NCI-H1436 treated with DMSO at 0.1 percent for 48 hours (cell line): ENCODE measurements at places on chromosomes 11 and 22.

- no peak for DNase-seq
Observed at GRCh38 chr11:106331176-106331575, 253.7 kb downstream of the AASDHPPT start.

GRCh38 chr11:130244848-130245247 is 69.9 kb downstream of the ZBTB44 start:
- no peak for DNase-seq

DNA sequence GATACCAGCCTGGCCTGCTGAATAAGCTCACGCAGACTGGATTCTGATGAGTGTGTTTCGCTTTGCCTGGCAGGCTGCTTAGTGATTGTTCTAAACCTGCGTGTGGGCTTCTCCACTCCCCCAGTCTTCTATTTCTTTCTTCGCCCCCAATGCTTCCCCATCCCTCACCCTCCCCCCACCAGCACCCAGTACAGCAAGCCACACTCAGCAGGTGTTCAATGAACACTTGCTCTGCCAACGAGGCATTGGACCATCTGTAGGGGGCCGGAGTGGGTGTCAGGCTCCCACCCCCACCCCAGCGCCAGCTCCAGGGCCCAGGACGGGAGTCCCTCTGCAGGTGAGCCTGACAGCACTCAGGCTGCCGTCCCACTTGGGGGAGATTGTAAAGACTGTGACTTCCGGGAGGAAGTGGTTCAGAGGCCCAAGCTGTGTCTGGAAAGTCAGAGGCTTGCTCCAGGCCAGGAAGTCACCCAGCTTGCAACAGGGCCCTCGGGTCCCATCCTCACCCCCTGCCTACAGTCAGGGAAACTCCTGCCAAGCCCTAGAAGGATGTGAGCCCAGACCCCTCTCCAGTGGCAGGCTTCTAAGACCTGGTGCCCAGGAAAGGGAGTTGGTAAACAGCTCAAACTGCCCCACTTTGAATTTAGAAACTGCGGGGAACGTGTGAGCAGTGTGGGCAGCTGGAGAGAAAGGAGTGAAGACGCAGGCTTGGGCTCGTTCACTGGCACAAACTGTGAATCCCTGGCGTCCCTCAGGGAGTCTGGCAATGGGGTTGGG is 66.3 kb upstream of the PRDM11 start:
- DNase-seq, result no peak

DNA sequence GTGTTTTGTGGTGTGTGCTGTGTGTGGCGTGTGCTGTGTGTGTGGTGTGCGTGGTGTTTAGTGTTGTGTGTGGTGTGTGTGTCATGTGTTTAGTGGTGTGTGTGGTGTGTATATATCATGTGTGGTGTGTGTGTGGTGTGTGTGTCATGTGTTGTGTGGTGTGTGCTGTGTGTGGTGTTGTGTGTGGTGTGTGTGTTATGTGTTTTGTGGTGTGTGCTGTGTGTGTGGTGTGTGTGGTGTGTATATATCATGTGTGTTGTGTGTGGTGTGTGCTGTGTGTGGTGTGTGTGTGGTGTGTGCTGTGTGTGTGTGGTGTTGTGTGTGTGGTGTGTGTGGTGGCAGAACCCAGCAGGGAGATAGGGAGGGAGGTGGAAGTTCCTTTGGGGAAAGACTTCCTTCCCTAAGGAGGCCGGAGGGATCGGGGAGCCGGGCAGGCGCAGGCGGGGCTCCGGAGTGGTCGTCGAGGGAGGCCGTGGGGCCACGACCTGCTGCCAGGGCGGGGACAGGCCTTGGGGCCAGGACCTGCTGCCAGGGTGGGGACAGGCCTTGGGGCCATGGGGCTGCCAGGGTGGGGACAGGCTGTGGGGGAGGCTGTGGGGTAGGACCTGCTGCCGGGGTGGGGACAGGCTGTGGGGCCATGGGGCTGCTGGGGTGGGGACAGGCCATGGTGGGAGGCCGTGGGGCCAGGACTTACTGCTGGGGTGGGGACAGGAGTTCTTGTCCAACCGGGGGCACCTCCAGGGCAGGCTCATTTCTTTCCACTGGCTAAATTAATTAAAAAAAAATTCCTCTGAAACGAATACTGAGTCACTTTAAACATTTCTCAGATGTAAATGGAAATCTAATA is 15.2 kb downstream of the PIM3 start:
- no peak for DNase-seq

- no peak for DNase-seq
Observed at GRCh38 chr11:3126901-3127691, 38.0 kb downstream of the OSBPL5 start.

DNA sequence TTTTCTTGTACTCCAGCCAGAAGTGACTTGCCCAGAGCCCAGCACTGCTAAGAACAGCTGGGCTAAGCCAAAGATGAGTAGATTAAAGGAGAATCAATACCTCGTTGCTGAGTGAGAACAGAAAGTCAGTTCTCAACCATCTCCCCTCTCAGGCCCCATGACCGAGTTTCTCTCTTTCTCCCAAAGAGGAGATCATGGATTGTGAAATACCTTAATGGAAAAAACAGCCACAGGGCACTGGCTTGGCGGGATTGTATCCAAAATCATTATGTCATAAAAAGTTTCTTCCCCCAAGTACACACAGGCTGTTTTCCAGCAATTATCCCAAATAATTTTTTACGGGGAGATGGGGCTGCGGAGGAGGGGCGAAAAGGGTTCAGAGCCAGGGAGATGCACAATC is 111.8 kb upstream of the TMEM45B start:
- no peak for DNase-seq

DNA sequence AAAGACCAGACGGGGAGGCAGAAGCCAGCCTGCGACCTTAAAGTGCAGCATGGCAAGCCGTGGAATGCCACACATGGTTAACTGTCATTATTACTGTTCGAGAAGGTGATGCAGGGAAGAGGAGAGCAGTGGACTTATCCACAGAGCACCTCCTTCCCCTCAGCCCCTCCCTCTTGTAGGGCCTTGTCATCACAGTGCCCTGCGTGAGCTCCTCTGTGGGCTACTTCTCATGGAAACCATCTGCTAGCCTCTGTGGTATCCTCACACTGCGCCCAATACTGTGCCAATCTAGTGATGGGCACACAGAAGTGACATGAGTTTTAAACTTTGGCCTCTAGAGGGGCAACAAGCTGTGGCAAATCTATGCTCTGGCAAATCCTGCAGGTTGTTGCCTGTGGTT is 18.2 kb upstream of the CCDC134 start:
- no peak for DNase-seq

DNA sequence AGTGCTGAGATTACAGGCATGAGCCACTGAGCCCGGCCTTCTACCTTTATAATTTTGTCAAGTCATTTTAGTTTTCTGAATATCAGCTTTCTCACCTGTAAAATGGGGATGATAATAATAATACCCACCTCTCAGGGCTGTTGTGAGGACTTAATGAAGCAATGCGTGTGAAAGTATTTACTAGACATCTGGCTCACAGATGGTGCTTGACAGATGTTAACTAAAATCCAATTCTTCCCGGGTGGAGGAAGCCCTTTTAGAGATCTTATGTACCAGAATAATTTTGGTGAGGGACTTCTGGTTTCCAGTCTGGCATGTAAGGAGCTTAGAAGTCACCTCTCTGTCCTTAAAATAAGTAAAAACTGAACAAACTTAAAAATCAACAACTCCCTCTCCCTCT is 43.7 kb upstream of the NUP160 start:
- no peak for DNase-seq

GRCh38 chr22:50314455-50315288 is 7.2 kb upstream of the PLXNB2 start:
- no peak for DNase-seq

- no peak for DNase-seq
Observed at GRCh38 chr11:108775324-108775723, 110.5 kb downstream of the DDX10 start.

- no peak for DNase-seq
Observed at GRCh38 chr11:113308601-113309000, 5.8 kb upstream of the TTC12 start.

DNA sequence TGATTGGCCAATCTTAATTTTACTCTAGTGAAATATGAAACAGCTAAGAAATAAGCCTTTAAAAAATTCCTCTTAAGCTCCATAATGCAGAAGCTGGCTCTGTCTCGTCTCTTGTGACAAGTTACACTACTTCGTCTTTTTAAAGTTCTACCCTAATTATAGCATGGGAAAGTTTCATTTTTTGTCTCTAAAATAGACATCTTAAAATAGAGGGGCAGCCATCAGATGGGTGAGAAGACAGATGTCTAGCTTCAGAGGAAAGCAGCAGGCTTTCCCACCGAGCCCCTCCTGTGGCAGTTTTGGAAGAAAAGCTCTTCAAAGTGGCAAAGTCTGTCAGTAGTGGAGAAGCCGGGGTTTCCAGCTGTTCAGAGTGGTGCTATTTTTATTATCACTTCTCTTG is 39.5 kb downstream of the XRRA1 start:
- DNase-seq, result no peak

DNA sequence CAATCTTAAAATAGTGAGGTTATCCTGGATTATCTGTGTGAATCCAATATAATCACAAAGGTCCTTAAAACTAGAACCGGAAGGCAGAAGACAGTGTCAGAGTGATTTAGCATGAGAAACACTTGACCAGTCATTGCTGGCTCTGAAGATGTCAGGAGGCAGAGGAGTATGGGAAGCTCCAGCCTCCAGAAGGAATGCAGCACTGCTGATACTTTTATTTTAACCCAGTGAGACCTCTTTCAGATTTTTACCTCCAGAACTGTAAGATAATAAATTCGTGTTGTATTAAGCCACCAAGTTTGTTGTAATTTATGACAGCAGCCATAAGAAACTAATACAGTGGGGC is 134.4 kb upstream of the ZC3H12C start:
- DNase-seq, result no peak

DNA sequence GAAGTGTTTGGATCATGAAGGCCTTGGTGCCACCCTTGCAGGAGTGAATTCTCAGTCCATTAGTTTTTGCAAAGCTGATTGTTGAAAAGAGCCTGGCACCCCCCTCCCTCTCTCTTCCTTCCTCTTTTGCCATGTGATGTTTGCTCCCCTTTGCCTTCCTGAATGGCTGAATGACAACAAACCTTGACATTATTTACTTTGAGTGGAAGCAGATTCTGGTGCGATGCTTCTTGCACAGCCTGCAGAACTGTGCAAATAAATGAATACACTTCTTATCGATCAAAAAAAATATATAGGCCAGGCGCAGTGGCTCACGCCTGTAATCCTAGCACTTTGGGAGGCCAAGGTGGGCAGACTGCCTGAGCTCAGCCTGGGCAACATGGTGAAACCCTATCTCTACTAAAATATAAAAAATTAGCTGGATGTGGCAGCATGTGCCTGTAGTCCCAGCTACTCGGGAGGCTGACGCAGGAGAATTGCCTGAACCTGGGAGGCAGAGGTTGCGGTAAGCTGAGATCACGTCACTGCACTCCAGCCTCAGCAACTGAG is 2.0 kb upstream of the NARS2 start:
- DNase-seq, result no peak

- DNase-seq, result no peak
Observed at GRCh38 chr11:12388939-12389670, 11.7 kb downstream of the PARVA start.

DNA sequence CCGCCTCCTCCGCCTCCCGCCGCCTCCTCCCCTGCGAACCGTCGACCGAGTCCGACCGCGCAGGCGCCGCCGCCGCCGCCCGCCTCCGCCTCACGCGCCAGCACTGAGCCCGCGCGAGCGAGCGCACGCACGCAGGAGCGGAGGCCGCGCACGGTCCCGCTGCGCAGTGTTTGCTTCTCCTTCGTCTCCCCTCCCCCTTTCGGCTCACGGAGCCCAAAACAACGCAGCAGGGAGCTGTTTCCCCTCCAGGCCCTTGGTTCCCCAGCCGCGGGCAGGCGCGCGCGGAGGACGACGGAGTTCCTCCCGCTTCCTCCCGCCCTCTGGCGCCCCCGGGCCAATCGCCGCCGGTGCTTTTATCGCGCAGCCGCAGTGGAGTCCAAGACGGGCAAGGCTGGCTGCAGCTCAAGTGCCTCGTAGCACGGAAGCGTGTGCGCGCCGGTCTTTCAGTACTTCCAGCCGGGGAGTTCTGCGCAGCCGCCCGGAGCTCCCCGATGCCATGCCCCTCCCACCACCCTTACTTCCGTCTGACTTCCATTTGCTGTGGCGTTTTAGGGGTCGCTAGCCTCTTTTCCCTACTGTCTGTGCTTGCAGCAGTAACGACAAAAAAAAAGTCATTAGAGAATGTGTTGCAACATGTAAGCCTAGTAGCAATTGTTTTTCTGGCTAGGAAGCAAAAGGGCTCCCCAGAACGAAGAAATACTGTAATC is at the start of gene HNRNPUL2:
Gene HNRNPUL2, minus strand, starts transcription at position 293 of the 707 bp plus-strand sequence. CDS start 301 bp downstream, outside the sequence.
- peak; percentile 93 for DNase-seq

DNA sequence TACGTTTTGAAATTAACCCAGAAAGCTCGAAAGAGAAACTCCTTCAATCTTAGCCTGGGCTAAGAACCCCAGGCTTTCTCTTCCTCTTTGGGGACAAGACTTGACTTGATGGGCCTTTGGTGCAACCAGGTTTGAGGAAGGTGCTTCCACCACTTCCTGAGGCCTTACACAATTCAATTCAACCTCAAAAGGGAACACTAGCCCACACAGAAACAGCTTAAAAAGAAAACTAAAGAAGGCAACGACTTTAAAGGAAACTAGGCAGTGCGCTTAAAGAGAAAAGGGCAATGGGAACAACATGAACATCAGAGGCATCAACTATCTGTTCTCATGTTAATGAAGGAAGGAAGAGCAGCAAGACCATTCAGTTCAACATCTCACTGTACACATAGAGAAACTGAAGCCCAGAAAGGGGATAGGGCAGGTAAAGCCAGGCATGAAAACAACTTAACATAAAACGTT is 24.8 kb downstream of the PAK1 start:
- no peak for DNase-seq

- DNase-seq, result no peak
Observed at GRCh38 chr11:18731441-18731840, 5.5 kb upstream of the IGSF22 start.

GRCh38 chr11:118870396-118871343 is 13.0 kb upstream of the CXCR5 start:
- DNase-seq, result no peak
